ENCODE measurements at places on chromosomes 12 and 14.

- DNase-seq: no peak
Measured at GRCh38 chr14:67763158-67763822, 53.1 kb downstream of the ZFYVE26 start.

- DNase-seq: no peak
Measured at GRCh38 chr14:55794655-55795595, 214.9 kb downstream of the KTN1 start.

DNA sequence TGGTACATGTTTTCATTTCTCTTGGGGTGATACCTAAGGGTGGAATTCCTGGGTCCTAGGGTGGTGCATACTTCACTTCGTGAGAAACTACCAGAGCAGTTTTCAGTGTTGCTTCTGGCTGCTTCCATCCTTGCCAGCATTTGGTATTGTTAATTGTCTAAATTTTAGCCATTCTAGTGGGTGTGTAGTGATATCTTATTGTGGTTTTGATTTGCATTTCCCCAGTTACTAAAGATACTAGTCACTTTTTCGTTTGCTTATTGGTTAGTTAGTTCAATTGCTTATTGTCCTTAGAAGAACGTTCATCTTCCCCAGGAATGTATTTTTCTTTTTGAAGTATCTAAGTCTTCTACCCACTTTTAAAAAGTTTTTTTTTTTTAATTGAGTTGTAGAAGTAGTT lies 80.2 kb downstream of the ERC1 start:
- DNase-seq: no peak

- DNase-seq: no peak
Measured at GRCh38 chr14:32697704-32698103, 241.0 kb upstream of the NPAS3 start.

DNA sequence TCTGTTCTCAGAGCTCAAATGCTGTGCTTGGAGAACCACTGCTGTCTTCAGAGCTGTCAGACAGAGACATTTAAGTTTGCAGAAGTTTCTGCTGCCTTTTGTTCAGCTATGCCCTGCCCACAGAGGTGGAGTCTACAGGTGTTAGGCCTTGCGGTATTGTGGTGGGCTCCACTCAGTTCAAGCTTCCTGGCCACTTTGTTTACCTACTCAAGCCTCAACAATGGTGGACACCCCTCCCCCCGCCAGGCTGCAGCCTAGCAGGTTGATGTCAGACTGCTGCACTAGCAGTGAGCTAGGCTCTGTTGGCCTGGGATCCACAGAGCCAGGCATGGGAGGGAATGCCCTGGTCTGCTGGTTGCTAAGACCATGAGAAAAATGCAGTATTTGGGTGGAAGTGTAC lies 323.8 kb downstream of the BCAT1 start:
- no peak for DNase-seq

GRCh38 chr12:57552306-57552651 lies 2.4 kb downstream of the KIF5A start:
- no peak for DNase-seq

DNA sequence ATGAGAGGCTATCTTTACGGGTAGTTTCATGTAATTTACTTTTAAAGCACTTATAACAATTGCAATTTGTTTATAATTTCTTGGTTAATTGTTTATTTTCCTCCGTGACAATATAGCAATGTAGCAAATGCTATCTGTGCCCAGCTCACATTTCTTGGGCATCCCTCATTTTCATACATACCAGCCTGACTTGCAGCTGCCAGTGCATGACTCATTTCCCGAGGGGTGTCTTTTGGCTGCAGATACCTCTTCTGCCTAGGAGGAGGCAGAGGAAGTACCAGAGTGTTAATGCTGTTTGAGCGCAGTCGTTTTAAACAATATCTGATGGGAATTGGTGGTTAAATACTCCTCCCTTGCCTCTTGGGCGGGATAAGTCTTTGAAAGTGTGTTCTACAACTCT lies 104.2 kb upstream of the ABCD2 start:
- no peak for DNase-seq

DNA sequence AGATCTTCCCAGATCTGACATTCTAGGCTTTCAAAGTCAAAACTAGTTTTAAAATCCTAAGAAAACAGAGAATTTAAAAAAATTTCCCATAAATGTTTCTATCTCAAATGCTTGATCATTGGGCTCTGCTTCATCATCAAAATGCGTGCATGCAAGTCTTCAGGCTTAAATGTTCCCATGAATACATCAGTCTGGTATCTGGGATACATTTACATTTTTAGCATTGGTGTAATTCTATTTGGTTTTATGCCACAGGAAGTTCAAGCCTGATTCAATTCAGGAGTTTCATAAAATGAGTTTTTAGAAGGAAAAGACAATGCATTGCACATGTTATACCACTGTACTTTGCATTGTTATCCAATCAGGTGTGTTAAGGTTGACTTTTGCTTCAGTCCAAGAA lies 336.4 kb downstream of the PCNX1 start:
- no peak for DNase-seq

DNA sequence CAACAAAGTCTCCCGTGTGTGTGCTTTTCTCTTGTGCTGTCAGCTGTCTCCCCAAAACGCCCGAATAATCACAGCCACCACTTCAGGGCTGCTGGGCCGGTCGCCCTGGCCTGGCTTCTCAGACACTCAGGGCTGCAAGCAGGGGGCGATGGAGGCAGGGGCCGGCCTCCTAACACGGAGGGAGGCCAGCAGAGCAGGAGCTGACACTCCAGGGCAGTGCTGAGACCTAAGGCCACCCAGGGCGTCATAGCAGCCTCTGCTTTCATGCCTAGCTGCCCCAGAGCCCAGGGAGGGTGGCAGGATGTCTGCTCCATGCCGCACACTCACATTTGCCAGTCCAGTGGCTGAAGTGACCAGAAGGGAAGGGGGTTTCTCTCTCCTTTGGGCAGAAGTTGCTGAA lies 25.6 kb downstream of the STX2 start:
- DNase-seq: no peak

DNA sequence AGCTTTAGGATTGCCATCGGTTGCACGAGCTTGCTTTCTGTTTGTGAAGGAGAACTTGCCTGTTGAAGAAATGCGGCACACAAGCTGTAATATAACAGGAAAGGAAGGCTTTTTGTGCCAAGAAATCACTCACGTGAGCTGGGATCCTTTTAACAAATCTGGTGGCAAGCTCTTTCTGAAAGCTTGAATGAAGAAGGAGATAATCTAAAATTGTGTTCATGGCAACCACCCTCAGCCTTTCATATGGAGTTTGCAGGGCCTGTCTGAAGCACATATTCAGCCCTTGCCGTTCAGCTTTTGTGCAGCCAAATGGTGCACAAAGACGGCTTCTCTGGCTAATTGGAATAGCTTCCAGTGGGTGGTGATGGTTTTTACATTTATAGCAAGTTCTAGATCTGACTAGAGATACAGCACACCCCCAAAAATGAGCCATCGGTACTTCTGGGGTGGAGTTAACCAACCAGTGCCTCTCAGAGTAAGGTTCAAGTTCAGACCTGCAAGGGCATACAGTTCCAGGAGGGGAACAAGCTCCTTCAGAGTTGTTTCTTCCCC lies 107.4 kb downstream of the AEBP2 start:
- DNase-seq: no peak

- no peak for DNase-seq
Measured at GRCh38 chr12:5518584-5519365, 86.9 kb downstream of the NTF3 start.

DNA sequence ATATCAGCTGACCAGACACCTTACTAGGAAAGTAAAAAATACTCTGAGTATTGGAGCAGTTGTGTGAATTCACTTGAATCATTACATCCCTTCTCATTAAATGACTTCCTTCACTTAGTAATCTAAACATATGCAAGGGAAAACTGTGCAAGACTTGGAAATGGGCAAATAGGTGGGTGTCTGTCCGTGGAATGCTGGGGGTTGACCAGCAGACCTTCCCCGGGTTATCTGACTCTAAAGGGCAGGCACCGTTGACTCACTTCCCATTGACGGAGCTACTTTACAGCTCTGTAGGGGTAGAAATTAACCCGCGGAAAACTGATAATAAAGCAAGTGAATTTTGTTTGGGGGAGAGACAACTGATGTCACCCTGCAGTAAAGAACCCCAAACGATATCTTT lies 199.3 kb downstream of the TTC7B start:
- no peak for DNase-seq

DNA sequence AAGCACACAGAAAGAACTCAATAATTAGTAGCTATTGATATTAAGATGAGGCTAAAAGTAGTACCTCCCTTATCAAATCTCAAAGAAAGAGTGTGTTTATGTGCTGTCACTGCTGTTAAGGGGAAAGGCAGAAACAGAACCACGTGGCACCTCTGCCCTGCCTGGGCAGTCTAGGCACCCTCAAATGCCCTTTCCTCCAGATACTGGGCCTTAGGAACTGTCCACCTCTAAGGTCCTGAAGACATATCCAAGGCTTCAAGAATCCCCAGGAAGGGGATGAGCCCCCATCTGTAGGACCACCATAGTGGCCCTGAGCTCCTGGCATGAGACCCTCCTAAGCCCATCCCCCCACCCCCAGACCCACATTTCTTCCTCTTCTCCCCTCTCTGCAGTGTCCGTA lies 29.1 kb downstream of the NGB start:
- no peak for DNase-seq

DNA sequence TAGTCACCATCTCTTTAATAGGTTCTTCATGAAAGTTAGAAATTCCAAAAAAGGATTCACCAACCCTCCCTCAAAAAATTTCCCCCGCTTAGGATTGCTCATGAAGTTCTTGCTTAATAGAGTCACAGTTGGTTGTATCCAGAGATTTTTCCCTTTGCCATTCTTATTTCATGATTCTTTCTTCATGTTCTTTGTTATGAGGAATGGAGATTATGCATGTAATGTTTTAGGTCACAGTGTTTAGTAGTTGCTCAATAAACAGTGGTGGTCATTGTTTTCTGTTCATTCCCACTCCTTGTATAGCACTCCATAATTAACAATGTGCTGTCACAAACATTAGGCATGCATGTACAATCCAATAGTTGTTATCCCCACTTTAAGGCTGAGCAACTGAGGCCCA lies 51.2 kb upstream of the RTRAF start:
- no peak for DNase-seq

DNA sequence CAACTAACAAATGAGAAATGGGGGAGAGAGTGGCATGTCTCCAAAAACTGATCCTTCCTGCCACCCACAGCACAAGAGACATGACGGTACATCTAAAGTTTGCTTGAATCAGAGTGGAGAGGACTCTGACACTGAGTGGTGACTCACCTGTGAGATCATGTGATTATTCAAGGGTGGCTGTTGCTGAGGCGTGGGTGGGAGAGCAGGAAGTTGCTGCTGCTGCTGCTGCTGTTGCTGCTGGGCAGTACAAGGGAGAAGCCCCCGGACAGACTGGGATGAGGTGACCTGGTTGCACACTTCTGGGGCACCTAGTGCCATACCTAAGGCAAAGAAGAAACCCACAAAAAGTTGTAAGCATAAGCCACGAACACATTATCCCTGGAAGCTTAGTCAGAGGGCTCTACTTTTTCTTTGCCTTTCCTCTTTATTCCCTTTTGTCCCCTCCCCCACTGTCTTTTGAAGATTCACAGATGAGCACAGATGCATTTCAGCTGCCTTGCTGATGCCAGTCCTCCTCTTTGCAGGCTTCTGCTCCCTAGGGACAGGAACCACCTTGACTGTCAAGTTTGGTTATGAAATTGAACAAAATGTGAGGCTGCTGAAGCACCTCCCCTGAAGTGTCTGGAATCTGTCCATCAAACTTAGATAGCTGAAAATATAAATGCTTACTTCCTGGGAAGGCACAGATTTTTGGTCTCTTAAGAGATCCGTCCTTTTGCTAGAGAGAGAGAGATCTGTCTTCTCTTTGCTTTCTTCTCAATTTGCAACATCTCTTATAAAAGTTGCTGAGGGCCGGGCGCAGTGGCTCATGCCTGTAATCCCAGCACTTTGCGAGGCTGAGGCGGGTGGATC lies 29.4 kb upstream of the STAC3 start:
- peak; percentile 39 for DNase-seq

- DNase-seq: no peak
Measured at GRCh38 chr12:124824195-124824594, 39.5 kb downstream of the SCARB1 start.

DNA sequence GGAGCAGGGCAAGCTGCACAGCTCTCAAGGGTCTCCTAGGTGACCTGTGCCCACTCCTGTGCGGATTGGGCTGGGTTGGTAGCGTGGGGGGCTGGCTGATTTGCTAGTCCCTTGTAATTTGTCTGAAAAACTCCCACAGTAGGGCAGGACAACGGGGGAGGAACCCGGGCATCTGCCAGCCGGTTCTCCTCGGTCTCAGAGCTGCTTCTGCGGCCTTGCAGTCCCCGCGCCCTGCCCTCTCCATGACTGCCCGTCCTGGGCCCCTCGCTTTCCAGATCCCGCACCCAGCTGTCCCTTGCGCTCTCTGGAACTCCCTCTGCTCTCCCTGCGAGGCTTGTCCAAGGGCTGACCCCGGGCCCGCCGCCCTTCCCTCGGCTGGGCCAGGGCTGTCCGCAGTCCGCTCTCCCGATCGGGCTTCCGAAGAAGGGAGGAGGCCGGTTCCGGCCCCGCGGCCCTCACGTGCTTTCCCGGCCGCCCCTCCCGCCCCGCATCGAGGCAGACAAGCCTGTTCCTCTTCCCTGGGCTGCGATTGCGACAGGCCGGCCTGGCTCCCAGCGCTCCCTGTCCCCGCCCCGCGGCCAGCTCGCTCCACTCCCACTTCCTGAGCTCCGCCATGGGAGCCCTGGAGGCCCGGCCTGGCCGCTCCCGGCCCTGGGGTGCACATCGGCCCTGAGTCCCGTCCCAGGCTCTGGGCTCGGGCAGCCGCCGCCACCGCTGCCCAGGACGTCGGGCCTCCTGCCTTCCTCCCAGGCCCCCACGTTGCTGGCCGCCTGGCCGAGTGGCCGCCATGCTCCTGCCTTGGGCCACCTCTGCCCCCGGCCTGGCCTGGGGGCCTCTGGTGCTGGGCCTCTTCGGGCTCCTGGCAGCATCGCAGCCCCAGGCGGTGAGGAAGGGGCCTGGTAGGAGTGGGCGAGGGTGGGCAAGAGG lies at the start of gene LTBR:
Gene LTBR, plus strand, starts transcription at position 591 of the 927 bp plus-strand sequence. Its CDS starts 197 bp downstream, at position 788.
- no peak for DNase-seq

- no peak for DNase-seq
Measured at GRCh38 chr12:114687802-114688201, 3.8 kb upstream of the TBX3 start.

- no peak for DNase-seq
Measured at GRCh38 chr14:51604073-51604472, 47.6 kb upstream of the FRMD6 start.
